ENCODE measurements at places on chromosomes 16 and 17.

DNA sequence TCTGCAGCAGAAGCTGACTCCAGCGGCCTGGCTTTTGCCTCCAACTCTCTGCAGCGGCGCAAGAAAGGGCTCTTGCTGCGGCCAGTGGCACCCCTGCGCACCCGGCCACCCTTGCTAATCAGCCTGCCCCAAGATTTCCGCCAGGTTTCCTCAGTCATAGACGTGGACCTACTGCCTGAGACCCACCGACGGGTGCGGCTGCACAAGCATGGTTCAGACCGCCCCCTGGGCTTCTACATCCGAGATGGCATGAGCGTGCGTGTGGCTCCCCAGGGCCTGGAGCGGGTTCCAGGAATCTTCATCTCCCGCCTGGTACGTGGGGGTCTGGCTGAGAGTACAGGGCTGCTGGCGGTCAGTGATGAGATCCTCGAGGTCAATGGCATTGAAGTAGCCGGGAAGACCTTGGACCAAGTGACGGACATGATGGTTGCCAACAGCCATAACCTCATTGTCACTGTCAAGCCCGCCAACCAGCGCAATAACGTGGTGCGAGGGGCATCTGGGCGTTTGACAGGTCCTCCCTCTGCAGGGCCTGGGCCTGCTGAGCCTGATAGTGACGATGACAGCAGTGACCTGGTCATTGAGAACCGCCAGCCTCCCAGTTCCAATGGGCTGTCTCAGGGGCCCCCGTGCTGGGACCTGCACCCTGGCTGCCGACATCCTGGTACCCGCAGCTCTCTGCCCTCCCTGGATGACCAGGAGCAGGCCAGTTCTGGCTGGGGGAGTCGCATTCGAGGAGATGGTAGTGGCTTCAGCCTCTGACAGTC is 1.3 kb downstream of the PARD6A start:
- DNase-seq: no peak

GRCh38 chr16:57669476-57670162 is 1.5 kb downstream of the ADGRG3 start:
- DNase-seq: no peak

- no peak for DNase-seq
These were observed 623 bp downstream of the E4F1 start for GRCh38 chr16:2223942-2224486.

DNA sequence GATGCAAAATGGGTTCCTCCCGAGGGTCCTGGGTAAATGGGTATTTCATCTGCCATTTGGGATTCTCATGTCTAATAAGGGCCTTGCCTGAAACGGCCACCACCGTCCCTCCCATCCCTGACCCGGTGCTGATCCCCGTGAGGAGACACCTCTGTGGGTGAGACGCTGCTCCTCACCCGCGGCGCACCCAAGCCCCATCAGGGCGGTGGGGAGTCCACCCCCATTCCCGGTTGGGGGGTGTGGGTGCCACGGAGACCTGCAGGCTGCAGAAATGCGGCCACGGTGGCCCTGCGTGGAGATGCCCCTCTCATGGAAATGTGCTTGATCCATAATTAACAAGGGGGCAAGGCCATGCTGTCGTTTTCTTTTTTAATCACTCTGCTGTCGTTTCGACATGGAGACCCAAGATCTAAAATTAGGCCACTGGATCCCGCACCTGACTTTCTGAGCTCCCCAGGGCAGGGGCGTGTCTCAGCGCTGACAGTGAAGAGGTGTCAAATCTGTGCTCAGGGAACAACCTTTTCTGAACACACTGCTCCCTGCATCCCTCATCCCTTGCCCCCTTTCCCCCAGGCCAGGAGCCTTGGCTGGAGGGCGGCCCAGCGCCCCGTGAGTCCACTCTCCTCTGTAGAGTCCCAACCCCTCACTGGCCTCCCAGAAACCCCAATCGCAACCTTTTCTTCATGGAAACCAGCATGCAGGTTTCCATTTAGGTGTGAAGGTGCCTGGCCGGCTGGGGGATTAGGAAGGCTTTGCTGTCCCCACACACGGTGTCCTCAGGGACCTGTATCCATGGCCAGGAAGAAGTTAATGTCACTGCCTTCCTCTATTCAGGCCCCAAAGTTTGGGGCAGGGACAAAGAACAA is 38.9 kb downstream of the PEMT start:
- DNase-seq: no peak

DNA sequence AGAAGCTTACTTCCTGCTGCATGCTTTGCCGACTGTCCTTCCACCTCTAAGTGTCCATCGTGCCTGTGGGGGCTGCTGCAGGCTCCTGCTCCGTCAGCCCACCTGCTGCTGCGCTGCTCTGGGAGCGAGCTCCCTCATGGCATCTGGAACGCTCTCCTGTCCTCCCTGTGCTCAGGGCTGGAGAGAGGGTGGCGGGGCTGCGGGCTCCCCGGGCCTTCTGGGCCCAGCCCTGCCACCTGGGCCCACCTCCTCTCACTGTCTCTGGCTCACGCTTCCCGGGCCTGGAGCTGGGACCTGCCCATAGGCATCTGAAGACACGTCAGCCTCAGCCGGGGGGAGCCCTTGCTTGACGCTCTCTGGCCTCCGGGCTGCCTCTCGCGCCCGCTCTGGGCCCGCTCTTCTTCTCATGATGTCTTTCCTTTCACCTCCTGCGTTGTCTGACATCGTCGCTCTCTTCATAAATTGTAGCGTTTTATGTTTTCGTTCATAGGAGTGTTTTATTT is 27.0 kb downstream of the NME3 start:
- DNase-seq: no peak

DNA sequence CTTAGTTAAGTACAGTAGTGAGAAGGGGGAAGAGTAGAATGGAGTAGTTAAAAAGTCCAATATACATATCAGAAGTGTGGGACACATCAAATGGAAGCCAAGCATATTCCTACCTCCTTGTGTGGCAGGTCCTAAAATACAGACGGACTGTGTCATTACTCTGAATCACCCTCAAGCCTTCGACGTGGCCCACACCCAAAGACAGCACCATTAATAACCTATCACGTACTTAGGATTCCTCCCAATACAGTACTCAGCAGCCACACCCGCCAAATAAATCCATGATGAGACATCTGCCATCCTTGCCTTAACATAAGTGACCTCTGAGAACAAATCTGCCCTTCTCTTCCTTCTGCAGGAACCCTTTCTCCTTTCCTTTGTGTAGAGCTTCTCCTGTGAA is 38.9 kb downstream of the UBE2G1 start:
- no peak for DNase-seq

GRCh38 chr16:46729326-46729995 is 18.7 kb downstream of the MYLK3 start:
- no peak for DNase-seq

DNA sequence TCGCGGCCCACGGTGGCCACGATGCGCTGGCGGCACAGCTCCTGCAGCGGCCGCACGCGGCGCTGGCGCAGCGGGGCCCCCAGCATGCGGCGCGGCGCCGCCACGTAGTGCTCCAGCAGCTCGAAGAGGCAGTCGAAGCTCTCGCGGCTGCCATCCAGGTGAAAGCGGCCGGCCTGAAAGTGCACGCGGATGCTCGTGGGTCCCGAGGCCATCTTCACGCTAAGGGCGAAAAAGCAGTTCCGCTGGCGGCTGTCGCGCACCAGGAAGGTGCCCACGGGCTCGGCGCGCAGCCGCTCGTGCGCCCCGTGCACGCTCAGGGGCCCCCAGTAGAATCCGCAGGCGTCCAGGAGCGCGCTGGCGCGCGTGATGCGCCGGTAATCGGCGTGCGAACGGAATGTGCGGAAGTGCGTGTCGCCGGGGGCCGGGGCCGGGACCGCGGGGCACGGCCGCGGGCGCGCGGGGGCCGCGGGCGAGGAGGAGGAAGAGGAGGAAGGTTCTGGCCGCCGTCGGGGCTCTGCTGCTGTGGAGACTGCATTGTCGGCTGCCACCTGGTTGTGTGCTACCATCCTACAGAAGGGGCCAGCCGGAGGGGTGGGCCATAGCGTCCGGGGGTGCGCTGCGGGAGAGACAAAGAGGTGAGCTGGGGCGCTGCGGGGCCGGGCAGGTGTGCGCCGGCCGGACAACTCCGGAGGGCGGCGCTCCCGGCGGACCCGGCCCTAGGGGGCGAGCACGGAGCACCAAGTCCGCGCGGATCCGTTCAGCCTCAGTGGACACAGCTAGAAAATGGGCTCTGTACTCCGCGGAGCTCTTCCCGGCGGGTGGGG is 879 bp downstream of the SOCS1 start:
- peak; percentile 74 for DNase-seq

DNA sequence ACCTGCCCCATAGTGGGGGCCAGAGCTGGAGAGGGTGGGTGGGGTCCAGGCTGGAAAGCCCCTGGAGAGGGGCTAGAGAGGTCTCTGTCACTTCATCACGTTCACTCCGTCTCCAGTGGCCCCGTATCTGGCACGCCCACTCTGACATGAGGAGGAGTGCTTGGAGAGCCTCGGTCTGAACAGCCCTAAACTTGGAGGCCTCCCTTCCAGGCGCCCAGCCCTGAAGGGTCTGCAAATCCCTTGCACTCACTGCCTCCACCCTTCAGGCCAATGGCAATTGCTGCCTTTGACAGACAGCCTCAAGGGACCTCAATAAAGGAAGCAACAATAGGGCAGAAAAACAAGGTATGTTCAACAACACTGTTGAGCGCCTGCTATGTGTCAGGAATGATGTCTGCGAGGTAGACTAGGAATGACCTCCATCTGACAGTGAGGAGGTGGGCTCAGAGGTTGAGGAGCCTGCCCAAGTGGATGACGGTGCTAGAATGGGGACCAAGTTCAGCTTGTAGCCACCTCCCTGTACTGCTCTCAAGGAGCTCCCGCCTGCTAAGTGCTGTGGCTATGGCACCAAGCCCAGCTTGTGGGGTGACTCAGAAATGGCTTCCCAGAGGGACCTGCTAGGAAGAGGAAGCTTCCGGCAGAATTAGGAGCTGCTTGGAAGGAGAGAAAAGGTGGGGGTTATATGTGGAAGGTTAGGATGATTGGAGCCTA is 2.9 kb upstream of the EPX start:
- DNase-seq: no peak

- no peak for DNase-seq
These were observed 29.7 kb upstream of the RMI2 start for GRCh38 chr16:11315510-11315909.

GRCh38 chr16:57630931-57631845 is 2.8 kb downstream of the ADGRG1 start:
- DNase-seq: no peak

GRCh38 chr17:75430159-75430974 is 24.9 kb upstream of the GRB2 start:
- no peak for DNase-seq

DNA sequence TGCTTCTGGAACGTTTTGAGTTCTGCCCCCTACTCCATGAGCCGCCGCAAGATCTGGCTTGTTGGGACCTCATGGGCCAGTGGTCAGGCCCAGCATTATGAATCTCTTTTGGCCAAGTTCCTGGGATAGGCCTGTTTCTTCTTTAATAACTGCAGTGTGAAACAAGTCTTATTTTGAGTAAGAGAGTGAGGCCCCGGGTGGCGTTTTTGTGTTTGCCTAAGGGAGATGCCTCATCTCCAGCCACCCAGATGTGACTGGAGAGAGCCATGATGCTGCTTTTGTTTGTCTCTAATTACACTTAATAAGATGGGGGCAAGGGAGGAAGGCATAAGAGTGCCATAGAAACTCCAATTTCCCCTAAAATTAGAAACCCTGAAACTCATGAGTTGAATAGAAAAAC is 39.8 kb downstream of the KSR1 start:
- no peak for DNase-seq

DNA sequence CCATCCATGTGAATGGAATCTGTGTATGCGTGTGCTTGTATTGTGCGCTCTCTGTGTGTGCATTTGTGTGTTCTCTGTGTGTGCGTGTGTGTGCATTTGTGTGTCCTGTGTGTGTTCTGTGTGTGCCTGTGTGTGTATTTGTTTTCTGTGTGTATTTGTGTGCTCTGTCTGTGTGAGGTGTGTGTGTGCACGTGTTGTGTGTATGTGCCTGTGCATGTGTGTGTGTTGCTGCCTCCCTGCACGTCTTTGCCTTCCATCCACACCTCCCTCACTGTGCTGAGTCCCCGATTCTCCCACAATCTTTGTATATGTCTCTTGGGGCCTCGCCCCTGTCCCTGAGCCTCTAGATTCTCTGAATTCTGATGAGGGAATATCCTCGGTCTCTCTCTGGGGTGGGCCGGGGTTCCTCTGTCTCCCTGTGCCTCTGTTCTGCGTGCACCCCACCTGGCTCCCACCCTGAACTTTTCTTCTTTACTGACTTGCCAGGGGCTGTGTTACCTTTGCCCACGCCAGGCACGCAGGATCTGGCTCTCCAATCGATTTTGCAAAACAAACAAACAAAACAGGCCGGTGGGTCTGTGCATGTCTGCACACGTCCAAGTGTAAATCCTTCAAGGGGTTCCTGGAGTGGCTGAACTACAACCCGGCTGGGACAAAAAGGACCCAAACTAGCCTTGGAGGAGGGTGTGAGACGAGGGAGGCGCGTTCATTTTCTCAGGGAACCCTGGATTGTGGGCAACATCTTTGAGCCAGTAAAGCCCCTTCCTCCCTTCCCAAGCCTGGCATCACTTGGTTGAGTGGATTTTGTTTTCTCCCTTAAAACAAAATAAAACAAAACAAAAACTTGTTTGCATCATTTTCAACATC is 8.1 kb upstream of the FOXF1 start:
- DNase-seq: no peak

- no peak for DNase-seq
These were observed 7.4 kb upstream of the MMP2 start for GRCh38 chr16:55471448-55472097.
